HFFc6 (cell line): ENCODE measurements at places on chromosomes 7 and 10. TPM values are rescaled to one million over a fixed set of nuclear protein-coding genes. Genes with fewer than 3 reads are reported as not detected.

The UPF2 gene
- 19.7 to 21.3 TPM (median 20.8 TPM) in 3 replicates for total RNA-seq

The FGL2 gene
- total RNA-seq: not detected in 3 replicates

GRCh38 chr7:131861620-131862346, 305.4 kb upstream of the PODXL start:
- DNase-seq: peak; percentile 16

- no peak for DNase-seq
Measured at GRCh38 chr10:20256969-20257368, 440.7 kb downstream of the PLXDC2 start.

GRCh38 chr10:49089557-49090188, 25.6 kb downstream of the VSTM4 start:
- no peak for DNase-seq

DNA sequence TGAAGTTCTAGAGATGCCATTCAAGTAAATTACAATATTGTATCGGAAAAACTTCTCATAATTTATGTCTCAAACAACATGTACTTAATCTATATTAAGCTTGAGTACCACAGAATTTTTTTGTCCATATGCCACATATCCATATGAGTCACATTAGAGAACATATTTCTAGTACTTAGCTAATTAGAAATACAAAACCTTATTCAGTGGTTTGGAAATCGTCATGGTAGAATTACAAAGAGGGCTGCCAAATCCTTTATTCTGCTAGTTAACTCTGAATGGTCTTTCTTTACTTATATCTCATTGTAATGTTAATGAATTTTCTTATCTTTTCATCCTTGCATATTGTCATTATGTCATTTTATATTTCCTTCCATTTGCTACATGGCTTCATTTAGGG, 9.0 kb upstream of the VIM start:
- DNase-seq: peak; percentile 67

GRCh38 chr10:132194726-132195125, 8.0 kb downstream of the DPYSL4 start:
- no peak for DNase-seq

GRCh38 chr10:116608686-116609594, 11.8 kb upstream of the PNLIPRP2 start:
- DNase-seq: no peak

GRCh38 chr10:59173414-59173813, 3.0 kb upstream of the PHYHIPL start:
- no peak for DNase-seq

DNA sequence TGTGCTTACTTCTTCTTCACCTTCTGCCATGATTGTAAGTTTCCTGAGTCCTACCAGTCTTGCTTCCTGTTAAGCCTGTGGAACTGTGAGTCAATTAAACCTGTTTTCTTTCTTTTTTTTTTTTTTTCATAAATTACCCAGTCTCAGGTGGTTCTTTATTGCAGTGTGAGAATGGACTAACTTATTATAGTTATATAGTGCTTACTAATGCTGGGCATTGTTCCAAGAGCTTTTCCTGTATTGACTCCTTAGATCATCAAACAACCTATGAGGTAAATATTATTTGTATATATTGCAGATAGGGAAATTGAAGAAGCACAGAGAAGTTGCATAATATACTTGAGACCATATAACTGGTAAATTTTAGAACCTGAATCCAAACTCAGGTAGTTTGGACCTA, 98.1 kb downstream of the MBL2 start:
- no peak for DNase-seq
